Stimulated activated CD8-positive, alpha-beta memory T cell treated with anti-CD3 and anti-CD28 coated beads, Interleukin-15, amount 100 ng/mL, for 48 hours (primary cell): ENCODE measurements at places on chromosomes 4 and X.

DNA sequence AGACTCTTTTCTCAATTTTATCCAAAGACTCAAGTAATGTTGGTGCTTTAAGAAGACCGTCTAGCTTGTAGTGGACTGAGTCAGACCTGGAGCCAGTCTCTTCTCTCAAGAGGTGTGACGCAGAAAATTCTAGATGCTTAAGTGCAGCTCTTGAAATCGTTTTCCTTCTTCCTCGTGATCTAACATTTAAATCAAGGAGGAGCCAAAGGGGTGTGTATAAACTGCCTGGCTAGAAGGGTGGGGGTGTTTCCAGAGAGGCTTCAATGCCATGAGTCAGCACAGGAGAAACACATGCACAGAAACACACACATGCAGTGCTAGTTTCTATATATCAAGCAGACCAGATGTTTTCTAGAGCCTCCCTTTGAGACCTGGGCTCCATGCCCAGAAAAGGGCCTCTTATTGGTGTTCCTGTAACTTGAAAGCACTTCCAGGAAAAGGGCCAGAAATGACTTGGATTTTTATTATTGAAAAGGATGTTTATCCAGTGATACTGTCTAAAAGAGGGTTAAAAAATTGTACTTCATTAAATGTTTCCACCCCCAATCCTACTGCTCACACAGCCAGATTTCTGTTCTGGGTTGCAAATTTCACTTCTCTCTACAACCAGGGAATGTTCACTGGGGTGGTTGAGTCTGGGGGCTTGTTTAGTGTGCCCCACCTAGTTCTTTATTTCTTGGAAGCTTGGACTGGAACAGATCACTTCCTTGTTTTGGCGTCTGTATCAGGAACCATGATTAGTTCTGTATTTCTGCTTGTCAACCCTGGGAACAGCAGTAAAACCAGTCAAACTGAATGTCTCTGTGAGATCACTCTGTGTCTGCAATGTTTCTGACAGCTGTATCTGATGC is at the start of gene CLIC2:
TSS of gene CLIC2 (minus strand) at position 129 of the 851 bp plus-strand sequence. CDS start 187 bp downstream, outside the sequence.
- DNase-seq, result no peak

- DNase-seq, result no peak
Measured at GRCh38 chr4:88817740-88818139, 120.1 kb upstream of the NAP1L5 start.

GRCh38 chr4:149409555-149409962 is 406.1 kb downstream of the IQCM start:
- no peak for DNase-seq

DNA sequence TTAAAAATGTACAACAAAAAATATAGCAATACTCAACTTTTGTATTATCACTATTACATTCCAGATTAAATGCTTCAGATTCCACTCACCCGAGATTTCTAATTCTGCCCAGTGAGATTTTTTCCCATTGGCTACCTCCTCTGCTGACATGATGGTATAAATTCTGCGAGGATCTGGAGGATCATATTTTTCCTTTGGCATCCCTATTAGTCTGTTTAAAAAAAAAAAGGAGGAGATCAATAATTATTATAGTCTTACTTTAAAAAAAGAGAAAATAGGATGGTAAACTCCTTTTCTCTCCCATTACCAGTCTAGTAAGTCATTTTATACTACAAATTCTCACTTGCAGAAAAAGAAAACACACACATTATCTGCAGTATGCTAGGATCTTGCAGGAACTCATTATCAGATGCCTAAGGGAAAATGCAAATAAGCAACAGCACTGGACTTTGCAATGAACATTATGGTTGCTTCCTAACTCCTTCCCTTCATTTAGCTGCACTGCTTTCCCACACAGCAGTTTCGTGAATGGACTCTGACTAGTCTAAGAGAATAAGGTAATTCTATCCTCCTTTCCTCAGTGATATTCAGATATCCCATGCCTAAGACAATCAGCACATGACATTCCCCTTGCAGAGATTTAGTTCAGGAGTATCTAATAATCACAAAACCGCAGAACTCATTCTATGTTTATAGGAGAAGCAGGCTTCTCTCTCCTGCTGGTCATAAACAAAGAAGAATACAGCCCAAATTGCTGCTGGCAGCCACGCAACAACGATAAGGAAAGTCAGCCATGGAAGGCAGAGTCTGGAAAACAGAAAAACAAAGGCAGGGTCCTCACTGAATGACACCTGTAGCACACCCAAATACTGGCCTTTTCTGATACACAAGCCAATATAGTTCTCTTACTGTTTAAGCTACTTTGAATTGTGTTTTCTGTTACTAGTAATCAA is 42.7 kb downstream of the CNOT6L start:
- DNase-seq, result no peak

- no peak for DNase-seq
Measured at GRCh38 chr4:85514783-85515182, 39.8 kb downstream of the ARHGAP24 start.

- DNase-seq, result no peak
Measured at GRCh38 chr4:32929796-32930699, 2209.9 kb downstream of the PCDH7 start.

GRCh38 chr4:25823632-25824031 is 39.2 kb downstream of the SEL1L3 start:
- no peak for DNase-seq

DNA sequence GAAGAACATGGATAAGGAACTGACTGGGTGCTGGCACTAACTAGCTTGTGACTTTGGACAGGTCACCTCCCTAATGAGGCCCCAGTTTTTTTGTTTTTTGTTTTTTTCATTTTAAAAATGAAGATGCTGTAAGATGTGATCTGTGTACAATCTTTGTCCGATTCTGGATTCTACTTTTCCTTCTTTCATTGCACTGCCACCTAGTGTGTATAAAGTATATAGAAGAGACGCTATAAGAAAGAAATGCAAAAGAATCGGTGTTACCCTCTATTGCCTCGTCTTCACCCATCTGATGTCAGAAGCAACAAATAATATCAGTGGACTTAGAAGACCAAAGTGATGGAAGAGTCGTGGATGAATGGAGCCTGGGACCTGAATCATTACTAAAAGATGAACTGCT is 58.6 kb upstream of the P2RY10 start:
- no peak for DNase-seq

DNA sequence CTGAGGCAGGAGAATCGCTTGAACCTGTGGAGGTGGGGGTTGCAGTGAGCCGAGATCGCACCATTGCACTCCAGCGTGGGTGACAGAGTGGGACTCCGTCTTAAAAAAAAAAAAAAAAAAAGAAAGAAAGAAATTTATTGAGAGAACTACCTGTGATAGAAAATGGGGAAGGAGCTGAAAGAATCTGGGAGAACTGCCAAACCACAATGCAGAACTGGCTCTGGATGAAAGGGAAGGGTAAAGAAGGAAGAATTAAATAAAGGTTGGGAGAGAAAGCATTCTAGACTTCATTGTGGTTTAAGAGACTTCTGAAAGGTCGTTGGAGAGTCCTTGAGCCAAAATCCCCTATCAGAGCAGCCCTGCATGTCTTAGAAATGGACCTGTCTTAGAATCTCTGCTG is 567.9 kb upstream of the HTR2C start:
- DNase-seq, result no peak

- no peak for DNase-seq
Measured at GRCh38 chr4:93759506-93759905, 69.0 kb upstream of the ATOH1 start.

- no peak for DNase-seq
Measured at GRCh38 chr4:173128199-173128890, 40.3 kb upstream of the GALNT7 start.

GRCh38 chr4:26302031-26302899 is 18.5 kb upstream of the RBPJ start:
- no peak for DNase-seq

GRCh38 chr4:126766241-126766640 is 866.5 kb upstream of the INTU start:
- DNase-seq, result no peak

DNA sequence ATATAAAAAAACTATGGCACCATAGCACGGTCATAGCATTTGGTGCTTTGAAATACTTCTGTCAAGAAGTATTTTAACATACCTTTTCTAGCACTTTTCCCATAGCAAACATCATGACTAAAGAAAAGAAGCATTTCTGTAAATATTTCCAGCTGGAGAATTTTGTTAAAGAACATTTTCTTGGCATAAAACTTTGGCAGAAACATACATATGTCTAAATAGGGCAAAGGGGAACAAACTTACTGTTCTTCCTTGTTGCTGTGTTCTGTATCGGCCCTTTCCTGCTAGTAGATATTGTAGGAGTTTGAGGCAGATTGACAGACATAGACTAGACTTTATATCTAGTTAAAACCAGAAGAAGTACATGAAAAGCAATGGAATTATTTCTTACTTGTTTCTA is 2368.5 kb downstream of the PCDH7 start:
- DNase-seq, result no peak

DNA sequence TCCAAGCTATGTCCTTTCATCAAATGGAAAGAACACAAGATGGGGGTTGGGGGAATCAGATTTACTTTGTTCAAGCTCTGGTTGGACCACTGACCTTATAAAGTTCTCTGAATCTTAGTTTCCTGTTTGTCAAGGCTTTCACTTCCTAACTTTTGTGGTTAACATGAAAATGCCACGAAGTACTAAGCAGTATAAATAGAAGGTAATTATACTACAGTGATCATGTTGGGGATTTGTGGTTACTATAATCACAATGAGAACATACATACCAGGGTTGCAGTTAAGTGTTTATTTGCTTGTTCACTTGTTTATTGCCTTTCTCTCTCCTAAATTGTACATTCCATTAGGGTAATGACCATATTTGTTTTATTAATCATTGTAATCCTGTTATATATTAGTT is 53.2 kb downstream of the SPRY1 start:
- DNase-seq, result no peak

DNA sequence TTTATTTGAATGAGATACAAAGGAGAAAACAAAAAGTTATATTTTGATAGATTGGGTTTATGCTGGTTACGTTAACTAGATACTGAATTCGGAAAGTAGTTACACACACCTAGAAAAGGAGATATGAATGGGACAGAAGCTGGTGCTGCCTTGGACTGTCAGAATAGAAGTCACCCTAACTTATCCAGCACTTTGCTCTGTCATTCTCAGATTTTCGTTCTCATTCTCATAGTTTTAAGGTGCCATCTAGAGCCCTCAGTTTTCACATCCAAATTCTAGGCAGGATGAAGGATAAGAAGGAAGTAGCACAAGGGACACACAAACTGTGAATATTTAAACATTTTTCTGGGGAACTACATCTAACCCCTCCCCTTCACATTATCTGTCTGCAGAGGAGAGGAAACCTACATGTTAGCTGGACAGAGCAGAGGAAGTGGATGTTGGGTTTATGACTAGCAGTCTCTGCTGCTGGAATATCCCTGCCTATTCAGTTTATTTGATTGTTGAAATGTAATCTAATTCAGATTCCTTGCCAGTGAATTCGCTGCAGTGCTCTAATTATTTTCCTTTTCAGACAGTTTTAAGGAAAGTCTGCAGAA is 521.9 kb downstream of the FAT4 start:
- DNase-seq, result no peak

GRCh38 chr4:18847249-18847890 is 825.8 kb upstream of the LCORL start:
- no peak for DNase-seq

- DNase-seq, result no peak
Measured at GRCh38 chr4:11669156-11669555, 240.5 kb upstream of the HS3ST1 start.

DNA sequence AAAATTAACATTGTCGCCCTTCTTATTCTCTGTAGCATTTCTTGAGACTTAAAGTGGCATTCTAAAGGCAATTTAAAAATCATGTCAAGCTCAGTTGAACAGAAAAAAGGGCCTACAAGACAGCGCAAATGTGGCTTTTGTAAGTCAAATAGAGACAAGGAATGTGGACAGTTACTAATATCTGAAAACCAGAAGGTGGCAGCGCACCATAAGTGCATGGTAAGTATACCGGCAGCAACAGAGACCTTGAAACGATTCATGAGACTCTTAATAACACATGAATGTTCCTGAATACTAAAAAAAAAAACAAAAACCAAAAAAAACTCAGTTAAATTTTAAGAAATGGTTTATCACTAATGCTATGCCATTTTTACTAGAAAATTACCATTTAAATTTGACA is 82.4 kb upstream of the HPRT1 start:
- DNase-seq, result no peak
